ENCODE measurements at places on chromosomes 6 and 20. TPM values are rescaled to one million over a fixed set of nuclear protein-coding genes. Genes with fewer than 3 reads are reported as not detected.

The DSE gene
- total RNA-seq: 116 TPM

The SYCP2L gene
- total RNA-seq: not detected

The GPLD1 gene
- total RNA-seq: 0.33 TPM

The ADIG gene
- not detected for total RNA-seq

The NOTCH4 gene
- total RNA-seq: 3.0 TPM

The SLC17A2 gene
- total RNA-seq: not detected

The SIGLEC1 gene
- total RNA-seq: not detected

GRCh38 chr6:42704251-42704936 is 18.0 kb downstream of the PRPH2 start:
- DNase-seq: no peak

DNA sequence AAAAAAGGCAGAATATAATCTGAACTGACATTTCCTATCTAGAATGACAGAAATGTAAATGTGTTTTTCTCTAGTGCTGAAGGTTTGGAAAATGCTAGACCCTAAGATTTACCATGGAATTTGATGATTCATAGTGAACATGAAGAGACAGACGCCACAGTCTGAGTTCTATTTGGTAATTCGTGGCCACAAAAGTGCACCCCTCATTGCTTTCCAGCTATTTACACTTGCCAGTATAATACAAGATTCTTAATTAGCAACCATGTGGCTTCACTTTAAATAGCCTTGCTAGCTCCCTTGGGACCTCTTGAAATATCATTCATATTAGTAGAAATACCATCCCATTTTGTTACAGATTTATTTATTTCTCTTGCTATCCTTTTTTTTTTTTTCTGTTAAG is 636.8 kb downstream of the PRKN start:
- peak; percentile 20 for DNase-seq

- no peak for DNase-seq
Observed at GRCh38 chr6:2940010-2940850, 31.1 kb downstream of the SERPINB6 start.

DNA sequence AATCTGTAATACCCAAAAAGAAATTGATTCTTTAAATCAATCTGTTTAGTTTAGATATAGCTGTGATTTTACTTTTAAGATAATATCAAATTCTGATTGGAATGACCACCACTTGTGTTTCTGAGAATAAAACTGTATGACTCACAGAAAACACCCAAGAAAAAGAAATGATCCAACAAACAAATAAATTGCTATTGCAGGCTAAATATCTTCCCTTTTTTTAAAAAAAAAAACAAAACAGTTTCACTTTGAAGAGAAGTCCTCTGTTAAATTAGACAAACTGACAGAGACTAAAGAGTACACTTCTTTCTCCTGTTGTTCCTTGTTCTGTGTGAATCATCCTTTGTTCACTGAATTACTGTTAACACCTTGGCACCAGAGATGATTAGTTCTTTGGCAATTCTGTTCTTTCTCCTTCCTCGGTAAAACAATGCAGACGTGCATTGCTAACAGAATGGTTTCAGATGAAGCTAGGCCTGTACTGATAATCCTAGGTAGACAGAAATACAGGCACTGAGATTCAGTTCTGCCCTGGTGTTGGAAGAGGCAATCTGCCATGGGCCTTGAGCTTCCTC is 895.2 kb upstream of the CITED2 start:
- DNase-seq: peak; percentile 74

DNA sequence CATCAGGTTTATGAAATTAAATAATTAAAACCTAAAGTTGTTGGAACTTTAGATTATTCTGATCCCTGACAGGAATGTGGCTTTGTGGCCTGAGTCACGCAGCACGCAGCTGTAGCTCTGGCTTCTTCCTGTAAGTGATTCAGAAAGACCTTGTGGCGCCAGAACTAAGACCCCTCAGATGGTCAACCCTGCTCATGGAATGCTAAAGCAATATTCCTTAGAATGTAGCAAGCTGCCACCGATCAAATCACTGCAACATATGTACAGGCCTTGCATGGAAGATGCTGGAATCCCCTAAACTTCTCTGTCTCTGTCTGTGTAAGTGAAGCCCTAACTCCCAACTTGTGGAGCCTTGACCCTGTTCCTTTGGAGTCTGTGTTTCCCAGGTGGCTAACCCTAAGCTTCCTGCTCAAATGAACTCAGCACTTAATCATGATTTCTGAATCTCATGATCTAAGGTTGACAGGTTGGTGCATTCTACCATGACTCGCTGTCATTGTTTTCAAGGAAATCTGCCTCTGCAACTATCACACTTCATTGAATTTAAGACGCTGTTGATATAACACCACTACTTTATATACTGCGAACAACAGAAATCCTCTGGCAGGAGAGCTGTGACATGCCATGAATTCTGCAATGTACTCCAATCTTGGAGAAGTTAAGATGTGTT is 111.2 kb upstream of the CST7 start:
- peak; percentile 43 for DNase-seq

GRCh38 chr20:57783956-57784837 is 74.4 kb upstream of the PMEPA1 start:
- no peak for DNase-seq

- no peak for DNase-seq
Observed at GRCh38 chr6:18302561-18303439, 38.5 kb upstream of the DEK start.

DNA sequence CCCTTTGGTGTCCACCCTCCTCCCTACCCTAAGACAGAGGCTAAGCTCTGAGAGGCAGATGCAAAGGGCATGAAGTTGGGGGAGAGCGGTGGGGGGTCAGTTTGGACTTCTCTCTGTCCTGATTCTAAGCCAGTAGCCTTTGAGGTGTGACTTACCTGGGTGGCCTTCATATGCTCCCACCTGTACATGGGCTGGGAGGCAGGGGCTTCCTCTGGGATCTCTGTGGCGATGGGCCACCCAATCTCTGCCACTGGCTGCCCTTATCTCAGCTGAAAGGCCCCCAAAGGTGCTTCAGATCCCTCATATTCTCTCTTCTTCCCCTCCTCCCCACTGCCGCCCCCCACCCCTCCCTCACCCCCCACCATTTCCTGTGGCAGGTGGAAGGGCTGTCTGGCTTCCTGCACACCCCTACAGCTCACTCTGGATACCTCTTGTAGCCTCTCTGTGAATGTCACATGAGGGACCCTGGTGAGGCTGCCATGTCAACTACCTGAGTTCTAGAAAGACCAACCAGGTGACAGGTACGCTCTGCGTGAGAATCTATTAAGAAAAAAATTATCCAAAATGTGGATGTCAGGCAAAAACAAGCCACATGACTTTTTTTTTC is 34.0 kb downstream of the PNLDC1 start:
- DNase-seq: no peak

DNA sequence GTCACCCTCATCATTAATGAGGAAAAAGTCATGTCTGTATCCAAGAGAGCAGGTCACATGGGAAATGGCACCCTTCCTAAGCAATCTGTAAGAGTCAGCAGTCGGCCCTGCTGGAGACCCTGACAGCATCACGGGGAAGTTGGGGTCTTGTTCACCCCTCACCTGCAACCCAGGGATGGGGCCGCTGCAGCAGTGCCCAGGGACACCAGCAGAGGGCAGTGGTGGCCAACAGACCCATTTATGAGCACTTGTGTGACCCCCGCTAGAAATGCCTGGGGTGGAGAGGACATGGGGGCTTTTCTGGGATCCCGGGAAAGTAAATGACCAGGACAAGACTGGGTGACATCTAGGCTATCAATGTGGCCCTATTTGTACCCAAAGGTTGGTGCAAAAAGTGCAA is 35.9 kb downstream of the ANKRD60 start:
- no peak for DNase-seq

DNA sequence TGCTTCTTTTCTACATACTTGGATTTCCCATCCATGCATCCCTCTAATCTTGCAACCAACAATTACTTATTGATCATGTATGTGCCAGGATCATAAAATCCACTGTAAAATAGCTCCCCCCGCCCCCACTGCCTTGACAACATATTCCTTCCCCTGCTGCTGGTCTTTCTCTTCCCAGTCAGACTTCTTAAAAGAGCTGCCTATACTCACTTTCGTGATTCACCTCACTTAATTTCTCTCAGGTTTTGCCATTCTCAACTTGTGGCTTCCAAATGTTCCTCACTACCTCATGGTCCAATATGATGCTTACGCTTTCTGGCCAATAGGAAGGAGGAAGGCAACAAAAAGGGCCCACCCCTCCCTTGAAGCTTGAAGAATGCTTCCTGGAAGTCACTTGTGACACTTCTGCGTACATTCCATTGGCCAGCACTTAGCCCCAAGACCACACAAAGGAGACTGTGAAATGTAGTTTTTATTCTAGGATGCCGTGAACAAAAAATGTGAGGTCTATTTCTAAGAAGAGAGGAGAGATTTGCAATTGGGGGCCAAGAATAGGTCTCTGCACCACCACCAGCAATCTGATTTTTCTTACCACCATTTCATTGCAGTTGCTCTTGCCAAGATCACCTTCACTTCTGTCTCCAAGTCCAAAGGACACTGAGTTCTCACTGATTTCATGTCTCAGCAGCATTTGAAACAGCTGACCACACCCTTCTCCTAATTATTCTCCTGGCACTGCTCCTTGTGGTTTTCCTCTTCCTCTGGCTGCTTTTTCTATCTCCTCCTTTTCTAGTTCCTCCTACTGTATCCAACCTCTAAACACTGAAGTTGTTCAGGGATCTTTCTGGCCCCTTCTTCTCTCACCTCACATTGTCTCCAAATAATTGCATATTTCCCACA is 30.8 kb downstream of the CD164 start:
- peak; percentile 32 for DNase-seq

DNA sequence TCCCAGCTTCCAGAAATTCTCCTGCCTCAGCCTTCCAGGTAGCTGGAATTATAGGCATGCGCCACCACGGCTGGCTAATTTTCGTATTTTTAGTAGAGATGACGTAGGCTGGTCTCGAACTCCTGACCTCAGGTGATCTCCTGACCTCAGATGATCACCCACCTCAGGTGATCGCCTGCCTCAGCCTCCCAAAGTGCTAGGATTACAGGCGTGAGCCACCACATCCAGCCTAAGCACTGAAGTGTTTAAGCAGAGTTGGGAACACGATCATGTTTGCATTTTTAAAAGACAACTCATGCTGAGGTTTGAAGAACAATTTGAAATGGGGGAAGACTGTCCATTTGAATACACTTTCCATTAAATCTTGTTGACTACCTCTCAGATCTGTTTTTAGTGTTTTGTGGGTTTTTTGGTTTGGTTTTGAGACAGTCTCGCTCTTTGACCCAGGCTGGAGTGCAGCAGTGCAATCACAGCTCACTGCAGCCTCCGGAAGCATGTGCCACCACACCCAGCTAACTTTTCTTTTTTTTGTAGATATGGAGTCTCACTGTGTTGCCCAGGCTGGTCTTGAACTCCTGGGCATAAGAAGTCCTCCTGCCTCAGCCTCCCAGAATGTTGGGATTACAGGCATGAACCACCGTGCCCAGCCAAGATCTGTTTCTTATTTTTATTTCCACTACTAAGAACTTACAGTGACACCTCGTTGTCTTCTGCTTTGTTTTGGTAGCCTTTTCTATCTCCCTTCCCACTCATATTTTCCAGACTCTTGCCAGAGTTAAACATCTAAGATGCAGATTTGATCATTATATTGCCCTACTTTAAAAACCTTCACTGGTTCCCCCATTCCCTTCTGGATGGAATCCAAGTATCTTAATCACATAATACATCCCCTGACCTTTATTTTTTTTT is 5.5 kb downstream of the CASP8AP2 start:
- no peak for DNase-seq

- peak; percentile 91 for DNase-seq
Observed at GRCh38 chr6:111096246-111096645, 8.9 kb downstream of the SLC16A10 start.

DNA sequence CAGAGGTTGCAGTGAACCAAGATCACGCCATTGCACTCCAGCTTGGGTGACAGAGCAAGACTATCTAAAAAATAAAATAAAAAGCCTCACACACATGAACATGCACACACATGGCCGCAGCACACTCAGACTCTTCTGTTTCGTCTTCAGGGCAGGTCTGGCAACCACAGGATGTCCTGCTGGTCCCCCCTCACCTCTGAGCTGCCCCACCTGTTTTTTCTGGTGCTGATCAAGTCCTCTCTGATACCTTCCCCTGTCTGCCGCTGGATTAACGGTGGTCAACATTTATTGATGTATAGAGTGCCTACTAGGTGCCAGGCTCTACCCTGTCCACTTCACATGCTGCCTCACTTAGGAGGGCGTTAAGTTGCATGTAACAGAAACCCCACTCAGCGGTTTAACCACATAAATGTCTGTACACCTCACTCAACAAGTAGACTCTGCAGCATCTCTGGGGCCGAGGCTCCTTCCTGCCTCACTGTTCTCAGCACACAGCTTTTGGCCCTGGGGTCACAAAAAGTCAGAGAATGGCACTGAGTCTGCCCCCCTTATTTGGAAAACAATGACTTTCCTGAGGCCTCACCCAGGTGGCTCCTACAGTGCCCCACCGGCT is 4.5 kb upstream of the AP5S1 start:
- no peak for DNase-seq

DNA sequence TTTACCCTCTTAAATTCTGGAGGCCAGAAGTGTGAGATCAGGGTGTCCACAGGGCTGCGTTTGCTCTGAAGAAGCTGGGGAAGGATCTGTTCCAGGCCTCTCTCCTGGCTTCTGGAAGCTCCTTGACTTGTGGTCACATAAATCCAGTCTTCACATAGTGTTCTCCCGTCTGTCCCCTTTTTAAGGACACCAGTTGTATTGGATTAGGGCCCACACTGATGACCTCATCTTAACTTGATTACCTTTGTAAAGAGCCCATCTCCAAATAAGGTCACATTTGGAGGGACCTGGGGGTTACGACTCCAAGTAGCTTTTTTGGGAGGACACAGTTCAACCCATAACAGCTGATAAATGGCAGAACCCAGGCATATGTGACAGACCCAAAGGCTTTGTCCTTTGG is 20.0 kb upstream of the WFDC2 start:
- no peak for DNase-seq

GRCh38 chr6:13611715-13612114 is 3.4 kb upstream of the NOL7 start:
- DNase-seq: no peak

GRCh38 chr6:105935416-105935815 is 150.7 kb upstream of the PRDM1 start:
- DNase-seq: no peak

- no peak for DNase-seq
Observed at GRCh38 chr6:156150391-156150790, 626.8 kb upstream of the ARID1B start.

DNA sequence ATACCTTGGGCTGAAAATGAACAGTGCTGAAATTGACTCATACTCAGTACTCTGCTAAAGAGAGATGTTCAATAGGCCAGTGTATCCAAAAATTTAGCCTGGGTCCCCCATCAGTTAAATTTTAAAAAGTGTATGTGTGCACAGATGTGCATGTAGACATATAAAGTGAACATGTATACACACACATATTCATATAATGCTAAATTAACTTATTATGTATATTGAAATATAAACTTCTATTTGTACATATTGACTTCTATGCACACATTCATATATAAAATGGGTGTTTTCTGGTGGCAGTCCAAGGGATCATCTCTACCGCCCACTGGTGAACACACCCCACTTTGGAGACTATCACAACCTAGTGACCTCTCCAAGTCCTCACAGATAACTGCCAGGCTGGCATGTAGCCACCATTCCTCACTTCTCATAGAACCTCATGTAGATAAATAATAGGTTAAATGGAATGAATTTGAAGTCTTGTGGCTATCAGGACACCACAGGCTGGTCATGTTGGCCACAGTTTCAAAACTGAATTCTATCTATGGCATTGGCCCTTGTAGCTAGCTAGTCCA is 8.8 kb downstream of the SLC22A16 start:
- DNase-seq: no peak

- no peak for DNase-seq
Observed at GRCh38 chr20:4305091-4305490, 289.7 kb upstream of the RNF24 start.

Measured in mammary epithelial cell (primary cell).